Activated CD4-positive, CD25-positive, alpha-beta regulatory T cell treated with anti-CD3 and anti-CD28 coated beads, Interleukin-2, amount 50 U/mL, for 72 hours (primary cell): ENCODE measurements at places on chromosomes 2 and 18.

GRCh38 chr2:225041207-225041850, 939 bp downstream of the DOCK10 start:
- peak; percentile 67 for DNase-seq

DNA sequence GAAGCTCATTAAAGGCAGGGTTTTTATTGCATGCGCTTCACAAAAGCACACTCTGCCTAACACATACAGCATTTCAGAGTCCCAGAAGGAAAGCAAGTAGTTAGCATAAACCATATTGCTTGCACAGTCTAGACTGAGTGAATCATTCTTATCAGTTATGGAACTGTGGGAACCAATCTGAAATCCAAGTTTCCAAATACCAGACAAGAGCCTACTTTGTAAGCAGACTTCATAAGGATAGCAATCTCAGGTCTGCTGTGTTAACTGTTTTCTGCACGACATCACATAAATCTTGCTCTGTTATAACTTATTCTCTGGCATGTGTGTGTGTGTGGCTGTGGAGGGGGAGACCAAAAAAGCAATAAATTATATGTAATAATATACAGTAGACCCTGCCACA, 608.1 kb upstream of the REG3G start:
- DNase-seq, result no peak

GRCh38 chr2:45637440-45637839, 14.0 kb upstream of the PRKCE start:
- DNase-seq, result no peak

DNA sequence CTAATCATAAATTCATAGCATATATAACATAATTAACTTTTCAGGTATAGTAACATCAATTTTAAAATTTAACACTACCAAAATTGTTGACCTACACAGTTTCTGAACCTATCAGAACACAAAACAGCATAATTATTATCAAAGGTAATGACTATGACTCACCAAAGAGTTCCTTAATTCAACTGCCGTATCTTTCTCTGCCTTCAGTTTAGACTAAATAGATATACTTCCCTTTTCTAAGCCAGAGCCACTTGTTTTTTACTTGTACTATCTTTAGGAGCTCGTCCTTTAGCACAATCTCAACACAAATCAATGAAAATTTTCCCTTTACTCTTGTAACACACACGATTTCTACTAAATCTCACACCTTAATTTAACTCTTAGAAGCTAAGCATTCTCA, 54.4 kb downstream of the CCDC88A start:
- no peak for DNase-seq

- DNase-seq, result no peak
Observed at GRCh38 chr2:8536686-8537561, 144.9 kb upstream of the ID2 start.

GRCh38 chr2:239826786-239827522, 198.2 kb downstream of the NDUFA10 start:
- DNase-seq, result peak; percentile 17

DNA sequence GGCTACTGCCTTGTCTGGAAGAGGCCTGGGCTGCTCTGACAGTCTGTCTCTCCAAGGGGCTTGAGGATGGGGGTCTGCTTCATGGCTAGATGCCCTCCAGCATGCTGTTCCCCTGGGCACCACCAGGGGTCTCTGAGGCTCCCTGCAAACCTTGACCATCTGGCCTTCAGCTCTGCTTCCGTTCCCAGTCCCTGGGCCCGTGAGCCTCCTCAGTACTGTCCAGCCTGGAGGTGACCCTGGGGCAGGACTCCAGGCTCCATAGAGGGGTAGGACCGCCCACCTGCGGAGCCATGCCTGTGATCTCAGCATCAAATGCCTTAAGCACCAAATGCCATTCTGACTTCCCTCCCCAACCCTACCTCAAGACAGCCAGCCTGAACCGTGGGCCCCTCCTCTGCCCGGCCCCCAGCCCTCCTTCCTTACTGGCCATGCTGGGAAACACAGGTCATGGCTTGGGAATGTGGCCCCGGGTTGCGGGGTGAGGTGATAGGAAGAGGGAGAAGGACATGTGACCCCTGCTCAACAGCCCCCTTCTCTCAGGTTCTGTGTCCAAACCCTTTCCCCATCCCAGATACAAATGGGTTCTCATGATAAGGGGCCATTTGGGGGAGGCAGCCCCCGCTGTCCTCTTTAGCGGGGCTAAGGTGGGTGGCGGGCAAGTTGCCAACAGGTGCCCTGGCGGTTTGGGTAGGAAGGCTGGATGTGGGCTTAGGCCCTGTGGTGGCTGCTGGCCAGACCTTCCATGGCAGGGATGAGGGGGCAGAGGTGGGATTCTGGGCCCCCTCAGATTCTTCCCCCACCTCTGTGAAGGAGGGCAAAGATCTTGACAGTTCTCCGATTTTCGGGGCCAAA, 25.0 kb downstream of the SPEG start:
- peak; percentile 58 for DNase-seq

DNA sequence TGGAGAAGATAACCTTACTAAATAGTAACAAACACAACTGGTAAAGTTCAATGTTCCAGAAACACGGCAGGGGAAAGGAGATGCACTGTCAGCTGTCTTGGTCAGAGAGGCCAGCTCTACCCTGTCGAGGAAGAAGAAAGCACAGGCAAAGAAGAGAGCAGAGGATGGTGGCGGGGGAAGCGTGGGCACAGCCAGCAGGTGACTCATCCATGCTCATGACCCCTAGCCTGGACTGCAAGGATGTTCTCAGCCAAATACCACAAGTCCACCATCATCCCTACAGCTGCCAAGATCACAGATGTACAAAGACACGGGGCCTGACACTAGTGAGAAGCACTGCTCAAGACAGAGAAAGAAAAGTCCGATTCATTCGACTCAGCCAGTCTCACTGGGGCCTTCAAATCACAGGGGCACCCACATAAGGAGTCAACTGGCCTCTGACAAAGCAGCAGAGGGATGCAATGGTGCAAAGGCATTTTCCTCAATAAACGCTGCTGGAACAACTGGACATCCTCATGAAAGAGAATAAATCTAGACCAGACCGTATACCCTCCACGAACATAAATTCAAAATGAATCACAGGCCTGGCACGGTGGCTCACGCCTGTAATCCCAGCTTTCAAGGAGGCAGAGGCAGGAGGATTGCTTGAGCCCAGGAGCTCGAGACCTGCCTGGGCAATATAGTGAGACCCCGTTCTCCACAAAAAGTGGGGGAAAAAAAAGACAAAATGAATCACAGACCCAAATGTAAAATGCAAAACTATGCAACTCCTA, 5.6 kb downstream of the DTYMK start:
- DNase-seq, result no peak

- DNase-seq, result no peak
Observed at GRCh38 chr18:78487649-78488048, 492.0 kb upstream of the SALL3 start.

- no peak for DNase-seq
Observed at GRCh38 chr18:48459016-48459415, 49.8 kb upstream of the ZBTB7C start.

- DNase-seq, result no peak
Observed at GRCh38 chr2:128702616-128703015, 383.9 kb upstream of the HS6ST1 start.

GRCh38 chr2:241816431-241817121, 7.6 kb downstream of the NEU4 start:
- DNase-seq, result peak; percentile 29

DNA sequence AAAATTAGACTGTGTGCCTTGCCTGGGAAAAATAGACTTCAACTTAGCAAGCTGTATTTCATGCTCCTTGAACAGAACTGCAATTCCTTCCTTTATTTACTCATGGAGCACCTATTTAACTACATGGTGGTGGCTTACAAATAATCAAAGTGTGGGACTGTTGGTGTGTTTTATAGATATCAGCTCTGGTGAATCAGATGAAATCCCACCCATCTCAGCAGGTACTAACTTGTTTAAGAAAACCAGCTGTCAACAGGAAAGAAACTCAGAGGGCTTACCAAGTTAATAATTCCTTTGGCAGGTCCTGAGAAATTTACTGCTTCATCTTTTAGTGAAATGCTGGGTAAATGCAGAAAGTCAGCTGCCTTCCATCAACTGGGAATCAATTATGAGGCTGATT, 830.6 kb downstream of the SLC4A3 start:
- DNase-seq, result no peak

- DNase-seq, result no peak
Observed at GRCh38 chr2:31110998-31111397, 27.2 kb downstream of the GALNT14 start.

- DNase-seq, result no peak
Observed at GRCh38 chr2:238358769-238359168, 38.5 kb downstream of the TRAF3IP1 start.

- DNase-seq, result no peak
Observed at GRCh38 chr2:96884299-96885094, 14.6 kb upstream of the SEMA4C start.

GRCh38 chr18:74899554-74899953, 301.9 kb downstream of the ZNF407 start:
- DNase-seq, result no peak

GRCh38 chr2:75503048-75503607, 57.6 kb downstream of the EVA1A start:
- no peak for DNase-seq

DNA sequence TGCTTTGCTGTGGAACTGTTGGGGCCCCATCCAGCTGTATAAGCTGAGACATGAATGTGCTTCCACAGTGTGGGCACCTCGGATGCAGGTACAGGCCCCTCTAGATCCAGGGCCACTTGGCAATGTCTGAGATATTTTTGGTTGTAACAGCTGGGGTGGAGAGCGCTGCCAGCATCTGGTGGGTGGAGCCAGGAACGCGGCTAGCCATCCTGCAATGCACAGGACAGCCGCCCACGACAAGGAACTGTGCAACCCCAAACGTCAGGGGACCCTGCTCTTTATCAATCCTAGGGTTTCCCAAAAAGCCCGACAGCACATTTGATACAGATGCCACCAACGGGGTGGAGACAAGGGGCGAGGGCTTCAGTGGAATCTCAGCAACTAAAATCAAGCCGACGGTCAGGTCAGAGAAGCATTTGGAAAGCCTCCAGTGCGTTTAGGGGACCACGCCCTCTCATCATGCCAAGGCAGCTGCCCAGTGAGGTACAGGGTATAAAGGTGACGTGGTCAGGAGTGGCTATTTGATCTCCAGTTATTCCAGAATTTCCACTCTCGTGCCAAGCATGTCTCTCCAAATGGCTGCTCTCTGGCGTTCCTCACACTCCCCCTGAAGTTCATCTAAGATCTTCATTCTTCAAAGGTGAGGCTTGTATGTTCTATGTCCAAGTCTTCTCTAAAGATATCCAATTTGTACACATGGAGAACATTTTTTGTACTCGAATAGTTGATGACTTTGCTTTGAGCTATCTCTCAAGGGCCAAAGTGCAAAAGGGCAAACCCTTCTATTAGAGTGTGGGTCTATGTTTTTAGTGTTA, 55.7 kb downstream of the LRRFIP1 start:
- no peak for DNase-seq

GRCh38 chr2:20641123-20641985, 9.5 kb downstream of the HS1BP3 start:
- no peak for DNase-seq

DNA sequence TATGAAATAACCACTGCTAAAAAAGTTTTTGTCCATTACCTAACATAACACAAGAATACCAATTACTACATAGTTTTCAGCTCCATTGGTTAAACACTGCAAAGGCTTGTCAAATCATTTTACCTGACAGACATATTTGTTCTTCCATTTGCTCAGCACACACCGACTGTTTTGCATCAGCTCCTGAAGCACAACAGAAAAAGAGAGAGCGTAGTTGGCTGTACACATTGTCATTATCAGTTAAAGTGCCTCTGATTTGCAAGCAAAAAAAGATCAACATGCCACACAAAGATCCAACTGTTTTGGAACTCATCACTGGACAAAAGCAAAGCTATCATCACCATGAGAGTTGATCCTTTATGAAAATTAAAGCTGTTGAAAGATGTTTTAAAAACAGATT, 103.8 kb downstream of the WDPCP start:
- DNase-seq, result no peak

GRCh38 chr2:172339371-172340010, 87.9 kb upstream of the ITGA6 start:
- DNase-seq, result no peak

GRCh38 chr2:220835583-220835982, 736.5 kb downstream of the EPHA4 start:
- DNase-seq, result no peak

- no peak for DNase-seq
Observed at GRCh38 chr2:12176623-12177454, 430.4 kb downstream of the LPIN1 start.

- DNase-seq, result no peak
Observed at GRCh38 chr2:86393521-86394491, 47.4 kb upstream of the KDM3A start.

- DNase-seq, result no peak
Observed at GRCh38 chr2:110977403-110977802, 143.3 kb upstream of the BCL2L11 start.

DNA sequence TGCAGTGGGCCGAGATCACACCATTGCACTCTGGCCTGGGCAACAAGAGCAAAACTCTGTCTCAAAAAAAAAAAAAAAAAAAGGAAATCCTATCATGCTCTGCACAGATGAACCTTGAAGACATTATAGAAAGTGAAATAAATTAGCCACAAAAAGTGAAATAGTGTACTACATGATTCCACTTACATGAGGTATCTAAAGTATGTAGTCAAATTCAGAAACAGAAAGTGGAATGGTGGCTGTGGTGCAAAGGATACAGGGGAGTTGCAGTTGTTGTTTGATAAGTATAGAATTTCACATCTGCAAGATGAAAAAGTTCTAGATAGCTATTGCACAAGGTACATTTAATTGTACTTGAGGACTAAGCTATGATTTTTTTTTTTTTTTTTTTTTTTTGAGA, 5.2 kb downstream of the ZRANB3 start:
- DNase-seq, result no peak

DNA sequence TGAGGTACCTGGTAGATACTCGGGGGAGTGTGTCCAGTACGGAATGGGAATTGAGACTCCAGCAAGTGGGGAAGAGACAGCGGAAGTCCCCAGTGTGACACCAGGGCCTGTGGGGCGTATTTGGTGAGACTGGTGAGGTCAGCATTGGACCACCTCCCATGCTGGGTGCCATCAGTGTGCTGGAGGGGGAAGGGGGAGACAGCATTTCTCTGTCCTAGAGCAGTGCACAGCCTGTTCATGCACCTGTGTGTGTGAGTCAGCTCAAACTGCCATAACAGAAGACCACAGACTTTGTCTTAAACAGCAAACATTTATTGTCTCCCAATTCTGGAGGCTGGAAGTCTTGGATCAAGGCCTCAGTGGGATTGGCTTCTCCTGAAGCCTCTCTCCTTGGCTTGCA, 301.8 kb downstream of the GBX2 start:
- no peak for DNase-seq

DNA sequence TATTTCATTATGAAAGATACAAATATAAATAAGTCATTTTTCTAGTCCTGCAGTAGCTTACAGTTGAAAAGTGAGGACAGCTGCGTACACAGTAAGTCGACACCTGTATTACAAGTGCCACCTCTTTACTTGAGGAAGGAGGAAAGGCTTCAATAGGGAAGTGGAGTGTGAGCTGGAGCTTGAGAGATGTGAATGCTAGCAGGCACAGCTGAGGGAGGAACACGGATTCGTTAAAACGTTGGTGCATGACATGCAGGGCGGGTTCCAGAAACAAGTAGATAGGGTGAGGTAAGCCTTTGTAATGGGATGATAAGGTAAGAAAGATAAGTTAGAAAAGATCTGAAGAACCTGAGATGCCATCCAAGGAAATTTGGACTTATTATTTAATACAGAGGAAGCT, 98.1 kb upstream of the CSRNP3 start:
- DNase-seq, result no peak
